ENCODE measurements at places on chromosomes 7 and 10.

GRCh38 chr7:100266576-100267354 is 40.7 kb upstream of the SPDYE3 start:
- no peak for DNase-seq

DNA sequence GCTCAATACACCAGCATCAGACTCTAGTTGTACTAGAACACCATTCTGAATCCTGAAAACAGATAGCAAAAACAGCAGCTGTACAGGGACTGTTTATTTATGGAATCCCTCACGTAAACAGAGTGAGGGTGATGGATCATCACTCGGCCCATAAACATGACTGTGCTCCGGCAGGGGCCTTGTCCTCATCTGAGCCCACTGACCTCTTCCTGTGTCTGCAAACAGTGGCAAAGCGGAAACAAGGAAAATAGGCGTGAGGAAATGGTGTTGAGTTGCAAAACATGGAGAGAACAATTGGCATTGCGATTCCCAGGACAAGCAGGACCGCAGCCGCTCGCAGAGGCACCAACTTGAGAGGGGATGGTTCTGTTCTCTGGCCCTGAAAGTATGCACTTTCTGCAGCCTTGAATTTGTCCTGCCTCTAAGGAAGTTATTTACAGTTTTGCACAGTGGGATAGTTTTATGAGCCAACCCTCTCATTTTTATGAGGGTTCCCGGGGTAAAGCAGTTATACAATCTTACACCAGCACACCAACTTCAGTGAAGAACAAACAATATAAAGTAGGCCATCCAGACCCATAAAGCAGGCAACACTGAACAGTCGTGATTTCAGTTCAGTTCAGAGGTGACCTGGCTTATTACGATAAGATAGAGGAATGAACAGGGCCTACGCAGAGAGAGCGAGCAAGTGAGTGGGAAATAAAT is 248.0 kb upstream of the FZD8 start:
- no peak for DNase-seq

- no peak for DNase-seq
Observed at GRCh38 chr10:133608855-133609254, 17.7 kb downstream of the FRG2B start.

DNA sequence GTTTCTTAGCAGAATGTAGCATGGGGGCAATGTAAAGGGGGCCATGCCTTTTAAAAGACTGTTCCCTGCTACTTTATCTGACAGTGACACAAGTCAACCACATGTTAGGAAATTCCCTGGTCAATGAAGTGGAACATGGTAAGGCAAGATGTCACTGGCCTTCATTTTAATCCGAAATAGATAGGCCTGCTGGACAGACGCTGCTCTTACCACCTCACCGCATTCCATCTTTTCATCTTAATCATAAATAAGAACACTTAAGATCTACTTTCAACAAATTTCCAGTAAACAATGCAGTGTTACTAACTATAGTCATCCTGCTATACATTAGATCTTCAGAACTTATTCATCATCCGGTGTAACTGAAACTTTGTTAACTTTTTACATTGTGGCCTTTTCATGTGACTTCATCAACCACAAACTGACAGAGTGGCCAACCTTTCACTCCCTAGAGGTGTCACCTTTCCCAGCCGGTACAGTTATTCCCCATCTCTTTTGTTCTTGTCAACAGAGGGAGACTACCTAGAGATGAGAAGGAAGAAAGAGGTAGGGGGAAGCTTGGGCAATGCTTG is 15.6 kb downstream of the ASB4 start:
- DNase-seq = no peak

- no peak for DNase-seq
Observed at GRCh38 chr7:95820778-95821177, 48.4 kb downstream of the DYNC1I1 start.

- DNase-seq = no peak
Observed at GRCh38 chr7:45716380-45717203, 142.4 kb downstream of the ADCY1 start.

DNA sequence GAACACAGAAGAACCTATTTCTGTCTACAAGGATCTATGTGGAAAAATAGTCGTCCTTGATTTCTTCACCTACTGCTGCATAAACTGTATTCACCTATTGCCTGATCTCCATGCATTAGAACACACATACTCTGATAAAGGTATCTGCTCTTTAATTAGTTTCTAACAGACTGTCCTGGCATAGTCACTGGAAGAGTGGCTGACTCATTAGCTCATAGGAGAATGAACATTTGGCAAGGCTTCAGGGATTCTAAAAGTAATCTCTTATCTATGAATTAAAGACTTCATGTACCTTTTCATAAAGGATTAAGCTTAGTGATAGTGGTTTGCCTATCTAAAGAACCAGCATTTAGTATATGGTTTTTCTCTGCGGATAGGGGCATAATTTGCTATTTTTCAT is 4.1 kb downstream of the NHLRC2 start:
- no peak for DNase-seq

GRCh38 chr10:60176925-60177324 is 212.8 kb downstream of the ANK3 start:
- no peak for DNase-seq

- DNase-seq = no peak
Observed at GRCh38 chr7:64541438-64542359, 21.2 kb downstream of the ZNF680 start.

DNA sequence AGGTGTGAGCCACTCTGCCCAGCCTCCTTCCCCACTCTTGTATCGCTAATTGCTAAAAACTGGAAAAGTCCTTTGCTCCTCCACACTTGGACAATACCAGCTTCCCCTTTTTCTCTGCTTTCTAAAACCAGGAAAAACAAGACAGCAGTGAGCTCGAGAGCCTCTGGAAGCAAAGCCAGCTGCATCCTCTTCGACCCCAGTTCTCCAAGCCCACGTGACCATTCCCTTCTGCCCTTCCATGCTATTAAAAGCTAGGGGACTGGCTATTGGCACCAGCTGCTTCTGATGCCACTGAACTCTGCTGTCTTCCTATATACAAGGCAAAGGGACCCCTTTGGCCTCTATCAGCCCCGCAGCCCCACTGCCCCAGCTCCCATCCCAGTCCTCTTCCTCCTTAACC is 92.2 kb downstream of the SPDYE5 start:
- DNase-seq = no peak

- no peak for DNase-seq
Observed at GRCh38 chr10:109173121-109173520, 750.2 kb downstream of the XPNPEP1 start.

DNA sequence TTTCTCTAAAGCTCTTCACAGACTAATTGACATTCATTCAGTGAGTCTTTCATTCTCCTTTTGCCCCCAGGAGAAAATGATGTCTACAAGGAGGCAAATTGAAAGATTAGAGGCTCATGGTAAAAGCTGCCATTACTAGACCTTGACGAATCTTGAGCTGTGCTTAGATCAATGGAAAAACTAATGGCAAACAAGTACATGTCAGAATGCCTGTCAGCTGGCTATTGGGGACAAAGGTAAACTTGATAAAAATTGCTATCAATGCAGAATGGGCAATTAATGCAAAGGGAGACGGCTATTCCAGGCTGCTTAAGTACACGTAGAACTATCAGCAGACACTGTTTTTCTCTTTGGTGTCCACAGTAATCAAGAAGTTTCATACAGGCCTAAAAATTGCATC is 3.3 kb downstream of the ASAH2 start:
- no peak for DNase-seq

GRCh38 chr10:3056280-3057037 is 10.9 kb upstream of the PFKP start:
- DNase-seq = no peak

GRCh38 chr7:114802632-114803031 is 119.3 kb upstream of the MDFIC start:
- no peak for DNase-seq

Data from stimulated activated CD8-positive, alpha-beta memory T cell treated with anti-CD3 and anti-CD28 coated beads, Interleukin-15, amount 100 ng/mL, for 4 hours (primary cell).